ENCODE measurements at places on chromosomes 12 and 14.
A peak's percentile ranks its signal among the peaks of the same experiment; 100 is the strongest.

DNA sequence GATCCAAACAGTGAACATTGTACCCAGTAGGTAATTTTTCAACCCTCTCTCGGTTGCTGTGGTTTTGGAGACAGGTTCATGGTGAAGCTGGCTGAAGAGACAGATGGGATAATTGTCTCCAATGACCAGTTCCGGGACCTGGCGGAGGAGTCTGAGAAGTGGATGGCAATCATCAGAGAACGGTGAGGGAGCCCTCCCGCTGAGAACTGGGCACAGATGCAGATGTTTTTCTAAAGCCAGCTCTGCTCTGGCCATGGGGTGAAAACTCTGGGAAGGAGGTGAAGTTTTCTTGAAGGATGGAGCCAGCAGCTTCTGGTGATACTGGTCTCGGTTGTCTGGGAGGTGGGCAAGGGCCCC lies 6.2 kb downstream of the KHNYN start:
- DNase-seq, result no peak

- DNase-seq, result no peak
These were observed 15.5 kb downstream of the CCDC63 start for GRCh38 chr12:110862329-110862728.

DNA sequence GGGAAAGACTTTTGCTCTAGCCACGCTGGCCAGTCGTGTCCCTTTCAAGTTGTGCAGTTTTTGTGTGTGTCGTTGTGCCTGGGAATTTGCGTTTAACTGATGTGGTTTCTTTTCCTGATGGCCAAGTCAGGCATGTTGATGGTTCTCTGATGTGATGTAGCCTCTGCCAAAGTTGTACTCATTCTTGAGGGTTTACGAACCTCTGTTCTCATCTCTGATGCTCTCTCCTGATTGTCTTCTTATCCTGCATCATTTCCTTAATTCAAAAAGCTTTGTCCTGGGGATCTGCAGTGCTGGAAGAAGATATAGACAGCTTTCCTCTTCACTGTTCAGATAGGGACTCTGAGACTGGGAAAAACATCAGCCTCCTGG lies 25.4 kb downstream of the CD9 start:
- DNase-seq, result no peak

- no peak for DNase-seq
These were observed 107.5 kb upstream of the FAR2 start for GRCh38 chr12:29041621-29042020.

- no peak for DNase-seq
These were observed 14.0 kb upstream of the ANKLE2 start for GRCh38 chr12:132775502-132776229.

GRCh38 chr12:32467959-32468863 lies 68.9 kb downstream of the FGD4 start:
- no peak for DNase-seq

- no peak for DNase-seq
These were observed 68.5 kb upstream of the LRIG3 start for GRCh38 chr12:58988643-58989344.

DNA sequence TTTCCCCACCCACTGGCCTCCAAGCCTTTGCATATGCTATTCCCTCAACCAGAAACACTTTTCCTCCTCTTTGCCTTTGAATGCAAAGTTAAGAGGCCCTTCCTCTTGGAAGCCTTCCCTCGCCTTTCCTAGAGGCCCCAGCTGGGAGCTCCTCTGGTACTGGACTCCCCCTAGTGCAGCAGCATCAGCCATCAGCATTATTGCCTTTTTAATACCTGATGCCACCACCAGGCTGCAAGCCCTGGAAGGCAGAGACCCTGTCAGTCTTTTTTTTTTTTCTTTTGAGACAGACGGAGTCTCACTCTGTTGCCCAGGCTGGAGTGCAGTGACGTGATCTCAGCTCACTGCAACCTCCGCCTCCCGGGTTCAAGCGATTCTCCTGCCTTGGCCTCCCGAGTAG lies 19.1 kb upstream of the PLA2G1B start:
- no peak for DNase-seq

DNA sequence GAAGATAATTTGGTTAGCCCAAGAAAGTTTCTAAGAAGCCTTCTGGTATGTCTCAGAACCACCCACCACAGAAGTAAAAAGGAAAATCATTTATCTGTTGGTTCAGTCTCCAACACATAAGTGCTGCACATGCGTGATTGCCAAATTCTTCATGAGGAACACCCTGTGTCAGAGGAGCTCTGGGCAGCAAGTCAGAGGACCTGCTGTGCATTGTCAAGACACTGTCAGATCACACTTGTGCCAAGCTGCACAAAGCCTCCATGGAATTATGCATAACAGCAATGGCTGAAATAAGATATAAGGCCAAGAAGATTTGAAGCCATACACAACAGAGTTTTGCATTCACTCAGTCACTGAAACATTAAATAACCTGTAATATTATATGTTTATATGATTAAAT lies 1304.7 kb upstream of the FLRT2 start:
- DNase-seq, result no peak

GRCh38 chr14:22929961-22930364 lies 787 bp upstream of the PRMT5 start:
- DNase-seq, result no peak

- no peak for DNase-seq
These were observed 319.4 kb downstream of the SYT1 start for GRCh38 chr12:79183926-79184325.

GRCh38 chr12:69196302-69197288 lies 42.8 kb upstream of the CPSF6 start:
- no peak for DNase-seq

DNA sequence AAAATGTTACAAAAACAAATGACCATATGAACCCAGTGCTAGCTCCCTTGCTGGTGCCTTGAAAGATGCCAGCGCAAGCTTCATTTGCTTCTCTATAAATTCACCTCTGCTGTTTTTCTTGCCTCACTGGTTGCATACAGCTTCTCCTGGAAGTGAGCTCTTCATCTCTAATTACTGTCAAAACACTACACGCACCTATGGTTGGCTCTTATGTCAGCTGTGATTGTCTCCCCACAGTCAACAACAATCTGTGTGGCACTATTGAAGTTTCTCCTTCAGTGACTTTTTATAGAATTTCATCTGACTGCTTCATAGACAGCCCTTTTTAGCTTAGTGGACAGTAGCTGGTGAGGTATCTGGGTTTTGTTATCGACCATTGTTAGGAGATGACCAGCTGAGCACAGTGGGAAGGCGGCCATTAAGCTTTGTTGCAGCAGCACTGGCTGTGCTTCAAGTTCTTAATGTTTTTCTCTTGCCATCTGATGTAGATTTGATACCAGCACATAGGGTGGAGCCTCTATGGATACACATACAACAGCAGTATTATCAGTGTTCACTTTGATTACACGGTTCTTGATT lies 131.8 kb downstream of the KITLG start:
- DNase-seq, result peak; percentile 96

DNA sequence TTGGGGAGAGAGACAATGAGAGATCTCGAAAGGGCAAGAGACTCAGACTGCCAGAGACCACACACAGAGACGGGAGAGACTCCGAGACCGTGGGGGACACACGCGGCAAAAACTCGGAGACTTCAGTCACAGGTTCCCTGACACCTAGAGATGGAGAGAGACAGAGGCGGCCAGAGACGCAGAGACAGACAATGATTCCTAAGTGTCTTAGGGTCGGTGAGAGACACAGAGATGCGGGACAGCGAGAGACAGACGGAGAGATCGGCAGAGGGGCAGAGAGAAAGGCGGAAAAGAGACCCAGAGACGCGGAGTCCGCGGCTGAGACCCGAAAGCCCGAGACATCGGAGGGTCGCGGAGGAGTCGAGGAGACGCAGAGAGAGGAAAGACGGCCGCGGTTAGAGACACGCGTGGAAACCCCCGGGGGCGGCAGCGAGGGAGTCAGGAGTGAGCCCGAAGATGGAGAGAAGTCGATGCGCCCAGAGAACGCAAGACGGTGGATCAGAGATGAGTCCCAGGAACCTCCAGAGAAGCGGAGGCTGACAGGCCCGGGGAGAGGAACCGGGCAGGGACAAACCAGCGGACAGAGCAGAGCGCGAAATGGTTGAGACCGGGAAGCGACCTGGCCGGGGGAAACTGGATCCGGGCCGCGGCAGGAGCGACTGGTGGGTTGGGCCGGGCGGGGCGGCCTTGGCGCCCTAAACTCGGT lies 7.8 kb downstream of the LHX5 start:
- DNase-seq, result no peak

DNA sequence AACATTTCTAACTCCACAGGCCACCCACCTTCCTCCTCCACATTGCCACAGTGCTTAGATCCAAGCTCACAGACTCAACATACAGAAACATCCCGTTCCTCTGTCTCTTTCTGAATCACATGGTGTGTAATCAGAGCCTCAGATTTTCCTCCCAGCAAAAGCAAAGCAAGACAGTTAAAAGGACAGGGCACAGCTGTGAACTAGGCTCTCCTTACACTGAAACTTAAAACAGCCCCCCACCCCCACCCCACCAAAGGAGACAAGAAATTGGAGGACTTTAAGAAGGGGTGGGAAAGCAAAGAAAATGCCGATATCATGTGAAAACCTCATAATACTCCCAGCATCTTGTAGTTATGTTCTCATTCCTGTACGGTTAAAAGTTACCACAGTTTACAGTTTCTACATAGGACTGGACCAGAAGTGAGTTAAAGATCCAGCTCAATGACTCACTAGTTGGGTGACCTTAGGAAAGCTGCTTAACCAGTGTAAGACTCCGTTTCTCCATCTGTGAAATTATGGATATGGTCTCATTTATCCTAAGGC lies 4.8 kb downstream of the YBX3 start:
- no peak for DNase-seq

GRCh38 chr12:65720136-65721130 lies 103.8 kb upstream of the HMGA2 start:
- no peak for DNase-seq

DNA sequence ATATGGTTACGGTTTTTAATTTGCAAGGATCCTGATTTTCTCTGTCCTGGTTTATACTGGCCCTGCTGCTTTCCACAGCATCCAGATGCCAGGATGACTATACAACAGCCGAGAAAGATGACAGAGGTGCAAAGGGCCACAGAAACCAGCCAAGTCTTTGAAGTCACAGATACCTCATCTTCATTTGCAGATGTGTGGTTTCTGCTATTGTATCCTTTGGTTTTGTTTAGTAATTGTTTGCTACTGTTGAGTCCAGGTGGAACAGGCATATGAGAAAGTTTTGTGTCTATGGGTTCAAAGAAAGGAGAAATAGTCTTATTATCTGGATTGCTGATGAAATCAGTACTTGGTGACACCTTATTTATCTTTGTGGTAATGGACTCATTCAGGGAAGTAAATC lies 17.3 kb upstream of the KLHL42 start:
- no peak for DNase-seq

- peak; percentile 26 for DNase-seq
These were observed 133.1 kb downstream of the PRIMA1 start for GRCh38 chr14:93655078-93655750.

DNA sequence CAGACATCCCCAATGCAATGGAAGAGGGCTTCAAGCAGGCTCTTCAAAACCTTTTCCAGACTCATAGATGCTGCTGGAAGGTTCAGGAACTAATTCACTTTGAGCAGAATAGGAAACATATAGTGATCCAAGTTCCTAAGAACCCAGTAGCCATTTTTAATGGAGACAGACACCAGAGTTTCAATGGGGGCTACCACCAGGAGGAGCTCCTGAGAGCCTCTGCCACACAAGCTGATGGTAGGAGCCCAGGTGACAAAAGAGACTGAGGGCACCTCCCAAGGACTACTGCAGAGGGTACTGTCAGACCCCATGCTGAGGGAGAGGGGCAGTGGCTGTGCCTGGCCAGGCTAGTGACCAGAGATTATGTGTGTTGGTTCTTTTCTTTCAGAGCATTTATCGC lies 45.9 kb downstream of the IFNG start:
- peak; percentile 6 for DNase-seq

DNA sequence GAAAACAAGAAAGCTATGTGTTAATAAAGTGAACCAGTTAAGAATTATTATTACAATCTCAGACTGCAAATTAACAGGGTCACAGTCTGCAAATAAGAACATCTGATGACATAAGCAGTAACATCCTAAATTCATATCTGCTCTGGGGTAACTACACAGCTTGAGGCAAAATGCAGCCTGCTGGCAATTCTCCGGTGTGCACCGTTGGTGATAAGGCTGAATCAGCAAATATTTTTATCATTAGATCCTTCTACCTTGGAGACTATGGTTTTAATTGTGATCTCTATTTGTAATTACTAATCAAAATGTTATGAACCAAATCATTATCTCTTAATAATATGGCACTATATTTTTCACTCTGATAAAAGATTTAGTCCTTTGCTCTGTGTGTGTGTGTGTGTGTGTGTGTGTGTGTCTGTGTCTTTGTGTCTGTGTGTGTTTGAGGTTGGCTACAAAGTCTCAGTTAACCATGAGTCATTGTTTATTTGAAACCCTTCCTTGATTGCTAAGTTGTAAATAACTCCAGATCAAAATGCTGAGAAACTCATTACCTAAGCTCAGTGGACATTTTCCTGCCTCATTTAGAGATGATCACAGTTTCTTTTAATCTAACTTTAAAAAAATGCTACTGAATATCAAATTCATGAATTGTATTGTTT lies 442.6 kb downstream of the GXYLT1 start:
- DNase-seq, result no peak

- DNase-seq, result peak; percentile 31
These were observed 507 bp downstream of the BAZ2A start for GRCh38 chr12:56629459-56630179.

GRCh38 chr14:97554597-97554996 lies 757.4 kb downstream of the VRK1 start:
- no peak for DNase-seq

GRCh38 chr14:22426711-22427110 lies 162.3 kb downstream of the DAD1 start:
- no peak for DNase-seq

GRCh38 chr14:38901791-38902190 lies 201.2 kb downstream of the SEC23A start:
- peak; percentile 54 for DNase-seq

GRCh38 chr14:73695997-73696396 lies 18.2 kb downstream of the PNMA1 start:
- no peak for DNase-seq

GRCh38 chr14:103886304-103887169 lies 39.2 kb upstream of the PPP1R13B start:
- DNase-seq, result peak; percentile 27

DNA sequence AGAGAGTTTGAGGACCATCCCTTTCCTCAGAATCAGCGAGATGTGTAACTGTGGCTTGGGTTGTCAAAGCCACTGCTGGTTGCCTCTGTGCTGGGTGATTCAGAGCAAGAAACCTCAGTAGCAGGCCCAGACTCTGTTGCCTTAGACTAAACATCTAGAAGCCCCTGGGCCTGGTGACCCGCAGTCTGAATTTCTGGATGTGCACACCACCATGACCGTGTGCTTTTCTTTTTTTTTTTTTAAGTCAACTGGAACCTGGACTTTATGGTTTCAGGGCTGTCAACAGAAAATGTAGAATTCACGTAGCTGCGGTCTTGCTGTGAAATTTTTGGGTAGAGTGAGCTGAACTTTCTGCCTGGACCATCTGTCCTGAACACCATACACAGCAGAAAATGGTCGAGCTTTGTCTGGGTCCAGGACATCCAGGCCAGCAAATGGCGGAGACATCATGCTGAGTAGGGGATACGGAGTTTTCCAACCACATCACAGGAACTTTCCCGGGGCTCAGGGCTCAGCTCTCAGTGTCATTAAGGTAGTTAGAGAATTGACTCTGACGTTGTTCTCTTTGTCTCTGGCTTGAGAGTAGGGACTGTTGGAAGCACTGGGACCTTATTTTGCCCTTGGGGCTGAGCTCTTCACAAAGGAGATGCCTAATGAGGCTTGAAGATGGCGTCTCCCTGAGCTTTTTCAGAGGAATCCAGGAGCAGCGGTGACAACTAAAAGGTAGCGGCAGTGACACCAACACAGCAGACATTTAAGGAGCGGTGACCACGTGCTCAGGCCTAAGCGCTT lies 23.0 kb upstream of the BATF start:
- DNase-seq, result no peak
